ENCODE measurements at places on chromosomes 6 and 20. TPM values are rescaled to one million over a fixed set of nuclear protein-coding genes. Genes with fewer than 3 reads are reported as not detected.

The C6orf118 gene
- 0.14 TPM for total RNA-seq

The NTSR1 gene
- total RNA-seq: 0.07 TPM

The NKAPL gene
- total RNA-seq: not detected

The GRIK2 gene
- 0.56 TPM for total RNA-seq

The EPM2A gene
- 3.1 TPM for total RNA-seq

The HLA-DRB5 gene
- total RNA-seq: not detected

The SPINT4 gene
- not detected for total RNA-seq

The TSBP1 gene
- not detected for total RNA-seq

The OR2H2 gene
- not detected for total RNA-seq

The OPRL1 gene
- 1.5 TPM for total RNA-seq

The ABHD12 gene
- total RNA-seq: 136 TPM

The RBBP8NL gene
- 1.3 TPM for total RNA-seq

The DDX43 gene
- not detected for total RNA-seq

The ERVFRD-1 gene
- total RNA-seq: not detected

The XKR7 gene
- total RNA-seq: not detected

The DEFB119 gene
- total RNA-seq: not detected

The SYNGAP1 gene
- total RNA-seq: 8.3 TPM

The STX11 gene
- total RNA-seq: 2.4 TPM

The SLC17A2 gene
- not detected for total RNA-seq

The WFDC12 gene
- total RNA-seq: not detected

The SLA2 gene
- 0.08 TPM for total RNA-seq

The CRISP2 gene
- total RNA-seq: not detected

The HCRTR2 gene
- total RNA-seq: not detected

The LCA5 gene
- total RNA-seq: 0.39 TPM

The CBLN4 gene
- total RNA-seq: not detected

The ADGB gene
- total RNA-seq: not detected

The NR2E1 gene
- total RNA-seq: 0.07 TPM

The BTNL2 gene
- total RNA-seq: not detected

The KHDRBS2 gene
- not detected for total RNA-seq

The VPS16 gene
- 30.8 TPM for total RNA-seq

The STX16 gene
- total RNA-seq: 25.1 TPM

The IDH3B gene
- 131 TPM for total RNA-seq

The COL19A1 gene
- not detected for total RNA-seq

The PSMB8 gene
- 16.6 TPM for total RNA-seq

The RAMACL gene
- 0.09 TPM for total RNA-seq

The RSPH9 gene
- total RNA-seq: 0.29 TPM

The HM13 gene
- total RNA-seq: 251 TPM

The RIPPLY2 gene
- 0.46 TPM for total RNA-seq

The TRAPPC3L gene
- not detected for total RNA-seq

The MEP1A gene
- not detected for total RNA-seq

The MOXD1 gene
- total RNA-seq: 1.5 TPM

The ABHD16B gene
- not detected for total RNA-seq

The MYB gene
- 0.73 TPM for total RNA-seq

The BMP7 gene
- 0.36 TPM for total RNA-seq

The VPS52 gene
- 14.2 TPM for total RNA-seq

The ENPP3 gene
- total RNA-seq: not detected

The FOXC1 gene
- 5.4 TPM for total RNA-seq

The BPIFB4 gene
- not detected for total RNA-seq

The ZC2HC1B gene
- total RNA-seq: not detected

The C20orf202 gene
- 0.07 TPM for total RNA-seq

The LPA gene
- 0.21 TPM for total RNA-seq

The PTCHD4 gene
- 0.04 TPM for total RNA-seq

The GSTA3 gene
- not detected for total RNA-seq

The TRIM15 gene
- not detected for total RNA-seq

The ELMO2 gene
- total RNA-seq: 21.9 TPM

The CHRNA4 gene
- total RNA-seq: 0.61 TPM

The LY6G6F gene
- not detected for total RNA-seq

The FNDC1 gene
- total RNA-seq: 0.08 TPM

The ANKRD66 gene
- not detected for total RNA-seq

The RBM24 gene
- total RNA-seq: 9.3 TPM

Measured in A549 treated with dexamethasone at 1 μM for 4 hours (cell line).